Common myeloid progenitor, CD34-positive (primary cell): ENCODE measurements at places on chromosomes 2 and 18.
A peak's percentile ranks its signal among the peaks of the same experiment; 100 is the strongest.

- DNase-seq = no peak
These were observed 74.6 kb downstream of the ARL4C start for GRCh38 chr2:234422273-234422732.

GRCh38 chr2:55627915-55628314, 10.5 kb upstream of the PPP4R3B start:
- DNase-seq = no peak

DNA sequence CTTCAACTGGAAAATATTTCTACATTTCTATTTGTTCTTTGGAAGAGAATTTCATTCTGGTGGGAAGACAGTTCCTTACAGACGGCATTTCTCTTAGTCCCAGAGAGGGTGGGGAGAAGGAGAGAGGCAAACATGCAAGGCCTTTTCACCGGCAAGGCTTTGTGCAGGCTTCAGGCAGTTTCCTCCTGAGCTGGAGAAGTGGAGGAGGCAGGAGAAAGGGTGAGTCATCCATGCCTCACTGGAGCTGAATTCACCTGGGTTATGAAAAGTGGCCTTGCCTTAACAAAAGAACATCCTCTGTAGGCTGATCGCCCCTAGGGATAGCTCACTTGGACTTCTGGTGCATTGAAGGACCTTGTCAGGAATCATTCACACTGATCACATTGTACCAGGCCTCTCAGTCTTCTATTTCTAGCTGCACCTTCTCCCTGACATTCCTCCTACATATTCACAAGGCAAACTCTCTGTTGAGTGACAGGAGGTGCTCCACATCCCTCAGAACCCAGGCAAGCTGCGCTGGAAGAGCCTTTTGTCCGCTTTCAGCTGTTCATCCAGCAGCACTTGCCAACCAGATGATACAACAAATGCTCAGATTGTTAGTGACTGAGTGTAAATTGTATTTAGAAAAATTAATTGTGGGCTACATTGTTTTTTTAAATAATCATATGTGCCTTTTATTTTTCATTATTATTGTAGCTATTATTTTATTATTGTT, 796.1 kb downstream of the DCDC2C start:
- DNase-seq = no peak

DNA sequence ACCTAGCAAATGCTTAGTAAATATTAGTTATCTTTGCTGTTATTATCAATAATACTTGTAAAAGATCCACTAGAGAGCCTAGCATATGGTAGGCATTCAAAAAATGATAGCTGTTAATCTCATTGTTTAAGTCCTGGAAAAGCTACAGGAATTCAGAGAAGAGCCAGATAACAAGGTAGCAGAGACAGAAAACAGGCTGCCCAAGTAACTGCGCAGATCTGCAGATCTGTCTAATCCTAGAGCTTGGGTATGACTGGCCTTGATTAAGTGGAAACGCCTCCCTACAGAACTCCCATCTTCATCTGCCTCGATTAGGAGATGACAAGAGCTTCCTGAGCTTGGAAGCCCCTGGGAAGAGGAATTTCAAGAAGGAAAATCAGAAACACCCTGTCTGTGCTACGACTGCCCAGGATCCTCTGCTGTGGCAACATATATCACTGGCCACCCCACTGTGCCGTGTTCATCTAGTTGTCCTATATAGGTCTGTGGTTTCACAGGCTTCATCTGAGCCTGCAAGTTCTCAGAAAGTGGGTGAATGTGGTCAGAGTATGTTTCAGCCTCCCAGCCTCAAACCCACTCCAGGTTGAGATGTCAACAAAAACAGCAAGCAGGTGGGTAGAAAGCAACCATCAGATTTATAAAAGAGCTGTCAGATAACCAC, 151.5 kb upstream of the PKDCC start:
- no peak for DNase-seq

DNA sequence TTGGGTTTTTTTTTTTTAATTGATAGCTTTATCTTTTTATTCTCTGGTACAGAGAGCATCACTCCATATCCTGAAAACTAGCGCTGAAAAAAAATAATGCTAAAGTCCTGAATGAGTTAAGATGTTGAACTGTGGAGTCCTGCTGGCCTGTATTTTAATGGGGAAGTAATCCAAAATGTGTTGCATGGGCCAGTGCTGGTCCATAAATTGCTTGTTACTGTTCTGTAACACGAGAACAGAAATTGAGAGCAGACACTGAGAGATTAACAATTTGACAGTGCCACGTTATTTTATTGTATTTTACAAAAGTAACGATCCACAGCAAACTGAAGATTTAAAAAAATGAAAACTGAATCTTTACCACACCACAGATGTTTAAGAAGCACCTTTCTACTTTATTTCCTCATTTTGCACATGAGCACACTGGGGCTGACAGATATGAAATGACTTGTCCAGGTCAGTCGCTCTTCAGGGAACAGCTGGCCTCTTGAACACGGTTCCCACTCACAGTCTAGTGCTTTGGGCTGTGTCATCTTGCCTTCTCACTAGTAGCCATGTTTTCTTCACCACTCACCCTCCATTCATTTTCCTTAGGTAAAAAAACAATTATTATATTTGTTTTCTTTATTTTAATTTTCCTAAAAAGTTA, 35.3 kb downstream of the ZCCHC2 start:
- peak; percentile 28 for DNase-seq
